ENCODE measurements at places on chromosomes 3 and 15.

GRCh38 chr3:190269101-190269500, 53.1 kb downstream of the CLDN1 start:
- no peak for DNase-seq

DNA sequence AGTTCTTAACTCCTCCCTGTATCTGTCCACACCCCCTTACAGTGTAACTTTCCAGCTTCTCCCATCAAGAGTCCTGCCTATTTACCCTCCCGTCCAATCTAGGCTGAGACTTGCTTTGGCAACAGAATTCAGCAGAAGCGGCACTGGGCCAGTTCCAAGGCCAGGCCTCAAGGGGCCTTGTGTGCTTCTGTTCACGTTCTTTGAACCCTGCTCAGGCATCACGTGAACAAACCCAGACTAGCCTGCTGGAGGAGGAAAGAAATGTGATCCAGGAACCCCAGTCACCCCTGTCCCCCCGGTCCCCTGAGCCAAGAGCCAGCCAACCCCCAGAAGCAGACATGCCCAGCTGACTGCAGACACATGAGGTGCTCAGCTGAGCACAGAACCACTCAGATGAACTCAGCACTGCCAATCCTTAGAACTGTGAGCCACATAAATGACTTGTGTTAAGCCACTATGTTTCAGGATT, 76.1 kb upstream of the DCLK3 start:
- DNase-seq: no peak

DNA sequence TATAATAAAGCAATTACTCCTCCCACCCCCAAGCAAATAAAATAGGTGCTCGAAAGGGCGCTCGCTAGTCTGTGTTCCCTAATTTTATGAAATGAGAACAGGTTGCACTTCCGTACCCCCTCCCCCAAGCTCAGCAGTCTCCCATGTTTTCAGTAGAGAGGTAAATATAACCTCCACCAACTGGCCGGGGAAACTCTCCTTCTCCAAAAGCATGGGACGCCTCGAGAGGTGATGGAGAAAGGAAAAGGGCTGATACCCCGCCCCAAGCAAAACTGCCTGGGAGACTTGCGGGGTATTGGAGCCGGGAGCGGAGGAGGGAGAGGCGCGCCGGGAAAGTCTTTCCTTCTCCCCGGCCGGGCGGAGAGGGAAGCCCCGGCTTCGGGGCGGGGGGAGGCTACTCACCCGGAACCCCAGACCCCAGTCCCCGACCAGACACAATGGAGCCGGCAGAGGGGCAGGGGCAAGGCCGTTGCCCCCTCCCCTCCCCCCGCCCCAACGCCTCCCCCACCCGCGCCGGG, 605 bp downstream of the DCUN1D1 start:
- no peak for DNase-seq

GRCh38 chr15:80643431-80643951, 51.6 kb upstream of the ABHD17C start:
- no peak for DNase-seq

DNA sequence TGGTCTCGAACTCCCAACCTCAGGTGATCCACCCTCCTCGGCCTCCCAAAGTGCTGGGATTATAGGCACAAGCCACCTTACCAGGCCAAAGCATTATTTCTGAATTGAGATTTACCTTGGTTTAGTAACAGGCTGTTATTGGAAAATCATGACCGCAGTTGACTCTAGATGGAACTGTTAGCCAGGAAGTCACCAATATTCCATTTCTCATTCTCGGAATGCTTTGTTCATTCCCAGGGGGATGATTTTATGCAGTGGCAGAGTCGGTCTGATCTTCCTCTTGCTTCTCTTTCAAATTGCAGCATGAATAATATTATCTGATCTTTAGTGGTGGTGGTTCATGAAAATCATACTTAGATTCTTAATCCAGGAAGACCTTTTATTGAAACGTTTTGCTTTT, 195.5 kb upstream of the MBNL1 start:
- DNase-seq: no peak

GRCh38 chr15:69526081-69527061, 73.8 kb downstream of the RPLP1 start:
- DNase-seq: no peak

GRCh38 chr3:176087066-176087697, 1110.1 kb downstream of the TBL1XR1 start:
- DNase-seq: no peak

DNA sequence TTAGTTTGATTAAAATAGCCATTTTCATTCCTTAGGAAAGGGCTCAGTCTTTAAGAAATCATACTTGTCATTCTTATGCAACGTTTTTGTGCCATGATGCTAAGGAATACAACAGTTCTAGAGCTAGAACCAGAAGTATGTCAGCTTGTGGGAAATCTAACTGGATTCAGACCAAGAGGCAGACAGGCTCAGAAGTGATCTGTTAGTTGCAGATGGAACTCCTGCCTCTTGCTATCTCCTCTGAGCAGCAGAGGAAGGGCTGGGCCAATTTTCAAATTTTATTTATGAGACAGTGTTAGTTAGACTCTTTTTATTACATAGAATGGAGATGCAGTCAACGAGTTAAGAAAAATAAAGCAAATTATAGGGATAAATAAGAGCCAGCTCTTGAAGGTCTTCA, 48.5 kb upstream of the RYR3 start:
- DNase-seq: no peak

DNA sequence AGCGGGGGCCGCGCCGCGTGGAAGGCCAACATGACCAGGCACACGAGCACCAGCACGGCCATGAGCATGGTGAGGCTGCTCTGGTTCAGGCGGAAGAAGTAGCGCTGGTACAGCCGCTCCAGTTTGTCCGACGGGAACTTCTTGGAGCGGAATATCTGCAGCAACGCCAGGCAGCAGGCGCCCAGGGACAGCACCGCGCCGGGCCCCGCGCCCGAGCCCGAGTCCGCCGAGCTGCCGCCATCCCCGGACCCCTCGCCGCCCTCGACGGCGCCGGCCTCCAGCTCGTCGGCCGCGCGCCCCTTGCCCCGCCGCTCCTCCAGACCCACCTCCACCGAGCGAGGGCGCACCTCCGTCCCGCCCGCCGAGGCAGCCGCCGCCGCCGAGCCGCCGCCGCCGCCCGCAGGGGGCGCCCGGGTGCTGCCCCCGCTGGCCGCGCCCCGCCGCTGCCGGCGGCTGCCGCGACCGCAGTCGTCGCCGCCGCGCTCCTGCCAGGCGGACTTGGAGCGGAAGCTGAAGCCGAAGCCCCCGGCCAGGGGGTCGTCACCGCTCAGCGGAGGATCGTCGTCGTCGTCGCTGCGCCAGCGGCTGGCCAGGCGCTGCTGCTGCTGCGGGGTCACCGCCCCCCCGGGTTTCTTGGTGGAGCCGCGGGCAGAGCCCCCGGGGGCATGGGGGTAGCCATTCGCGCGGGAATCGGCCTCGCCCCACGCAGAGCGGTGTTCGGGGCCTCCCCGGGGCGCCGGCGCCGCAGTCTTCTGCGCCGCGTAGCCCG, 957 bp downstream of the ADCY5 start:
- DNase-seq: no peak

- no peak for DNase-seq
Measured at GRCh38 chr3:117409701-117410459, 700.3 kb downstream of the TUSC7 start.

DNA sequence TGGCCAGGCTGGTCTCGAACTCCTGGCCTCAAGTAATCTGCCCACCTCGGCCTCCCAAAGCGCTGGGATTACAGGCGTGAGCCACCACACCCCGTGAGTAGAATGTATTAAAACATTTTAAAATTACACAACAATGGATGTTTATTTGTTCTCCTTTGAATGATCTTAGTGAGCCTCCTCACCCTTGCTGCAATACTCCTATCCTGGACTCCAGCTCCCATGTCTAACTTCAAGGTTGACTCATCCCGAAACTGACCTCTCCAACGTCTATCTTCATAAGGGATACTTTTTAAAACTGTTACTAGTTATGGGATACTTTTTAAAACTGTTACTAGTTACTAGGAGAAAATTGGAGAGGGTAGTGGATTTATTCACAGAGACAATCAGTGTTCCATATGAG, 17.8 kb upstream of the RHCG start:
- no peak for DNase-seq

DNA sequence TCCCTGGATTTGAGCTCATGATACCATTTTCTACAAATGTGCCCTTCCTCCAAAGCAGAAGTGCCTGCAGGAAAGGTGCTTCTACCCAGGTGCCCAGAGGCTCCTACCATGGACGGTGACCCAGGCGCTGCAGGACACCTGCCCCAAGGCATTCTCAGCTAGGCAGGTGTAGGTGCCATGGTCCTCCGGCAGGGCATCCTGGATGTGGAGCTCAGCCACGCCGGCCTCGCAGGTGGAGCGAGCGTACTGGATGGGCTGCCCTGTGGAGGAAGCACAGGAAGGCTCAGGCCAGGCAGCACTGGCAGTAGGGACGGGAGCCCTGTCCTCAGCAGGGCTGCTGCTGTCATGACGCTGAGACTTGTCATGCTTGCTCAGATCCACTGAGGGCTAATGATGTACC, 137.2 kb upstream of the HACD2 start:
- no peak for DNase-seq

- DNase-seq: no peak
Measured at GRCh38 chr3:151949706-151950105, 76.3 kb downstream of the SUCNR1 start.

DNA sequence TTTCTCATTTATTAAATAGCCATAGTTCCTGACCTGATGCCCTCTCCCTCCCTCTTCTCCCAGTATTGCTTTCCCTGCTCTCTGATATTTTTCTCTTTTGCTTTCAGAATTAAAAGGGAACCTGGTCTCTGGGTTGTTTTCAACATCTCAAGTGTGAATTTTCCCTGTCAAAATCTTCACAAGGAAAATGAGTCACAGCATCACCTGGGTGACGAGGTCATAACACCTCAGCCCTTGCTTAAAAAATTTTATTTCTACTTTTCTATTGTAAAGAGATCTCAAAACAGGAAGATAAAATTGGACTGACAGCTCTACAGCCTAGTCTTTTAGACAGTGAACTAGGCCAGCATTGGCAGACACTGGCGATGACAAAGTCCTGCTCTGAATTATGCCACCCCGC, 40.1 kb downstream of the GAP43 start:
- no peak for DNase-seq

- DNase-seq: no peak
Measured at GRCh38 chr15:90232196-90232595, 1.5 kb downstream of the CIB1 start.

DNA sequence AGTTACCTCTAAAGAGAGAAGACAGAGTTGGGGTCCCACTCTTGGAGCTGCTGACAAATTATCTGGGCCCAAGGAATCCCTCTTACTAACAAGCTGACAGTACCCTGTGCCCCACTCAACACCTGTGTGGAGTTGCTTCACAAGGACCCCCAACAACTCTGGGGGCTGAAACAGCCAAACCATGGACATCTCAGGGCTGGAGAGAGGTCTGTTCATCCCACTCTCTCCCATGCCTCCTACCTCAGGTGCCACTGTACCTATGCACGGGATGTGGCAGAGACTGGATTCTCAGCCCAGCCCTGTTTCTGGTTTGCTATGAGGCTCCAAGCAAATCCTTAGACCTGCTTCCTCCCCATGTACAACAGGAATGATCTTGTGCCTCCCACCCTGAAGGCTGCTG, 101.7 kb downstream of the ETFA start:
- no peak for DNase-seq

DNA sequence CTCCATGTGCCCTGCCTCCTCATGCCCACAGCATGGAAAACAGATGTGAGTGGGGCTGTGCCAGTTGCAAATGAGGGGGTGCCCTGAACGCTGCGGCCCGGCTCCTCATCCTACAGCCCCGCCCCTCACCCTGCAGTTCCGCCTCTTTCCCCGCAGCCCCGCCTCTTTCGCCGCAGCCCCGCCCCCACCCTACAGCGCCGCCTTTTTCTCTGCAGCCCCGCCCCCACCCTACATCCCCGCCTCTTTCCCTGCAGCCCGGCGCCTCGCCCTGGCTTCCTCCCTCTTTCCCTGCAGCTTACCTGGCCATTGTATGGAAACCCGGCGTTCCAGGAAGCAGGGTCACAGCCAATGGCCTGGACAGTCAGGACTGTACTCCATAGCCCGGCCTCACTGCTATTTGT, 284.9 kb downstream of the TLE3 start:
- DNase-seq: no peak

GRCh38 chr3:38030126-38031021, 932 bp upstream of the PLCD1 start:
- no peak for DNase-seq

DNA sequence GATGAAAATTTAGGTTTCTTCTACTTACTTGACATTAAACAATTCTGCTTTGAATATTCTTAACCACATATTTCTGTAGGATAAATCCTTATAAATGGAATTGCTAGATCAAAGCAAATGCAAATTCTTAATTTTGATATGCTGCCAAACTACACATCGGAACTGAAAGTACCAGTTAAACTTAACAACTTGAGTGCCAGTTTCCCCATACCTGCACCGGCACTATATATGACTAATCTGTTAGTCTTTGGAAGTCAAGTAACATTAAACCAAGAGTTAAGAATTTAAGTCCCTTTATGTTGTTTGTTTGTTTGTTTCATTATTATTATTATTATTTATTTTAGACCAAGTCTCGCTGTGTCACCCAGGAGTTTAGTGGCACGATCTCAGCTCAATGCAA, 103.9 kb upstream of the AKAP13 start:
- DNase-seq: no peak

GRCh38 chr15:89693696-89694095, 3.1 kb downstream of the WDR93 start:
- no peak for DNase-seq

GRCh38 chr15:95541301-95541700, 789.2 kb upstream of the NR2F2 start:
- DNase-seq: no peak

DNA sequence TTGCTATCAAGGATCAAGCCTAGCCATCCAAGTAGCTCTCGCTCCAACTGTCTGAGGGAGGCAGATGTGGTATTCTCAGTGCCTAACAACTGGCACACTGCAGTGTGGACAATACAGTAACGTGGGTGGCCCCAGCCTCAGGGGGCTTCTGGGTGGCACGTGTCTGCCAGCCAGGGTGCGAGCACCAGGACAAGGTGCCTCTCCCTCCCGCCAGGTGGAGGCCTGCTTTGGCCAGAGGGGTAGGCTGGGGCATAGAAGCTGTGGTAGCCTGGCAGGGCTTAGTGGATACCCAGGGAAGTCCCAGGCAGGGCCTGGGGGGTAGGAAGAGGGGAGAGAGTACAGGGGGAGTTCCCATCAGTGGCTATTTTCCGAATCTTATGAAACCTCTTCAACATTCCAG, 234.0 kb downstream of the PLCL2 start:
- DNase-seq: no peak

GRCh38 chr3:137222736-137223225, 265.0 kb downstream of the IL20RB start:
- no peak for DNase-seq

DNA sequence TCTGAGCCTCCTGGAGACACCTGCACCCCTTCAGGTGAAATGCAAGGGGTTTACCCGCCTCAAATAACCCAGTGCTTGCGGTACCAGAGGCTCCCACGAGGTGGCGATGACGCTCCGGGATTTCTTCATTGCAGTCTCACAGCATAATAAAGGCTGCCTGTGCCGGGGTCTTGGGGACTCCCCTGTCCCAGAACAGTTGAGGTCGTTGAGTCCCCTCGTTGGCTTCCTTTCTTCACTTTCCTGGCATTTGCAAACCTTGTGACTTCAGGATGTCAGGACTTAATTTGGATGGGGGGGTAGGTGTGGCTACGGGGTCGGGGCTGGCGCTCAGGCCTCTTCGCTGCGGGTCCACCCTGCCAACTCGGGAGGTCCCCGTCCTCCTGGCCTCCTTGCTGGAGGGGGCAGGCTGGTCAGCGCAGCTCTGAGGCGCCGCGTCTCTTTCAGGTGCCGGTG, 1.3 kb downstream of the GNAT1 start:
- peak; percentile 39 for DNase-seq

All from NCI-H1092 (cell line).